GM12864 (cell line): ENCODE measurements at places on chromosomes 4 and X.

DNA sequence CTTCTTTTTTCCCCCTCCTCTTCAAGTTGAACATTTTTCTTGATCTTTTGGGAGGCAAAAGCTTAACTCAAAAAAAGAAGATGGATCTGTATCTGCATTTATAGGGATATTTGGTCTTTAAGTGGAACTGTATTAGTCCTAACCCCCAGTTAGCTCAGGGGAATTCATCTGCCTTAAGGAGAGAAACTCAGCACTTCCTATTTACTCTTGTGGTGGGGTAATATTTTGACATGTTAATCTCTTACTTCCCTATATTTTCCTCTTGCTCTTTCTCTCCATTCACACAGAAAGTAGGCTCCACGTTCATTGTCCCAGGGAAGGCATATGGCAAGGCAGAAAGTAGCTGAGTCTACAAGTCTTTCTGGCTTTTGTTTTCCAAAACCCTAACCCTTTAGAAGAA is 5.3 kb downstream of the LRRC66 start:
- DNase-seq: no peak

DNA sequence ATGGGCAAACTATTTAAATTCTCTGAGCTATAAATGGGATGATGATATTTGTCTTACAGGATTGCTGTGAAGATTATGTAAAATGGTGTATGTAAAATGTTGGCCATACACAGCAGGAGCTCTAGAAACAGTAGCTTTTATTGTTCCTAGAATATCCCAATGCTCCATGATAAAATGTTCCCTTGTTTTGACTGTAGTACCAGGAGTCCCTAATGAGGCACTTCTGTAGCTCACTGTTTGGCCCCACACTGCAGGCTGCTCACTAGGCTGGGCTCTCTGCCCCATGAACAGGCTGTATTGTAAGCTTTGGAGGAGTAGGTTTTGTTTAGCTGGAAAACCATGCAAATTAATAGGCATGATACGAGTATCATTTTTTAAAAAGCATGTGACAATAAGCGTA is 3.3 kb upstream of the FGA start:
- DNase-seq: no peak

GRCh38 chr4:159639671-159640323 is 536.9 kb downstream of the RAPGEF2 start:
- DNase-seq: no peak

- no peak for DNase-seq
Observed at GRCh38 chrX:40150503-40150902, 52.7 kb upstream of the BCOR start.

GRCh38 chrX:149881081-149881711 is at the start of gene MAGEA8:
Gene MAGEA8, plus strand, starts transcription at chrX:149881183. Its CDS starts 3,090 bp downstream, at chrX:149884273.
- no peak for DNase-seq

DNA sequence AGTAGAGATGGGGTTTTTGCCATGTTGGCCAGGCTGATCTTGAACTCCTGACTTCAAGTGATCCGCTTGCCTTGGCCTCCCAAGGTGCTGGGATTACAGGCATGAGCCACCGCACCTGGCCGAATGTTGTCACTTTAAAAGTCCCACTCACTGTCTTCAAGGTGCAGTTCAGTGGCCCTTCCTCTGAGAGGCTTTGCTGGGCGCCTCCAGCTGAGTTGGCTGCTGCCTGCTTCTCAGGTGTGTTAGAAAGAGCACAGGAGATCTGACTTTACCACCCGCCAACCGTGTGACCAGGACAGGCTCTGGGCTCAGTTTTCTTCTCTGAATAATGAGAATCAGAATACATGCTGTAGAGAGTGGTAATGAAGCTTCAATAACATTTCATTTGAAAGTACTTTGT is 207.4 kb downstream of the CEP135 start:
- no peak for DNase-seq

- DNase-seq: no peak
Observed at GRCh38 chrX:136626237-136626636, 21.7 kb upstream of the CD40LG start.

DNA sequence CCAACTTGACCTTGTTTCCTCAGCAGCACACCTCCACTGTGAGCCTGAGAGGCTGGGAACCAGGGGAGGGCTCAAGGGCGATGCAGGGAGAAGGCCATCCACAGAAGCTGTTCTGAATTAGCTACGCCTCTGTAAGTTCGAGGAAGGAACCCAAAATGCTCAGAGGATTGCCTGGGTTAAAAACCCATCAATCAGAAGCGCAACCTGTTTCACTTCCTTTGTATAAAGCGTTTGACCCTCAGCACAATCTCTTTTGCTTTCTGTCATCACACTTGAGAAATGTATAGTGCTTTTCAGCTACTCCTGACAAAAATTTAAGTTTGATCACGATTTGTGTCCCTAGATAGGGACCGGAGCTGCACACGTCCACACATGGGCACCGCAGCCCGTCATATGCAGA is 48.0 kb upstream of the MAP3K15 start:
- DNase-seq: no peak

GRCh38 chr4:121199742-121200561 is 35.8 kb upstream of the TNIP3 start:
- peak; percentile 50 for DNase-seq

DNA sequence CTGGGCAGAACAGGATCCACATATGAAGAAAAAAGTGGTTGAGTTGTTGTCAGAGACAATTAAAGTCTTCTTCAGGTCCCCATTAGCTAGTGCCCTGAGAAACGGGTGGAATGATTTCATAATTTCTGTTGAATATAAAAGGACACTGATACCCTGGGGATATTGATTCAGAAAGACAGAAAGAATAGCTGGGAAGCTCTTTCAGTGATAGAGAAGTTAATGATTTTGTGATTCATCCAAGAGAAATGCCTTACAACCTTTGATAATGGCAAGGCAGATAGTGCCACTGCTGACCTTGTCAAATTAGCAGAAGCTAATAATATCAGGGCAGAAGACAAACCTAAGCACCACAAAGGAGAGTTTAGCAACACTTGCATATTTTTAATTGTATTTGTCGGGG is 37.9 kb downstream of the UNC5C start:
- no peak for DNase-seq
